ENCODE measurements at places on chromosomes 6 and 20.

DNA sequence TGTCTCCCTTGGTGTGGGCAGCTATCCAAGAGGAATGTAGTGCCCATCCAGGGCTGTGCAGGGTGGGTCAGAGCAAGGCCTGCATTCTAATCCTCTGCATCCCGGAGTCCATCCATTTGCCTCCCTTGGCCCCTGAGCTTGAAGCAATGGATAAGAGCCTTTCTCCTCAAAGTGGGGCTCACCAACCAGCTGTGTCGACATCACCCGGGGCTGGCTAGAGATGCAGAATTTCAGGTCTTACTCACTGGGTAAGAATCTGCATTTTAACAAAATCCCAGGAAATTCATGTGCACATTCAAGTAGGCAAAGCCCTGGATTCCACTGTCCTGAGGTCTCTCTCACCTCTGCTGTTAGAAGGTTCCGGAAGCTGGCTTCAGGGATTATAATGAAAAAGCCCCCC, 95.3 kb downstream of the MDGA1 start:
- DNase-seq: no peak

DNA sequence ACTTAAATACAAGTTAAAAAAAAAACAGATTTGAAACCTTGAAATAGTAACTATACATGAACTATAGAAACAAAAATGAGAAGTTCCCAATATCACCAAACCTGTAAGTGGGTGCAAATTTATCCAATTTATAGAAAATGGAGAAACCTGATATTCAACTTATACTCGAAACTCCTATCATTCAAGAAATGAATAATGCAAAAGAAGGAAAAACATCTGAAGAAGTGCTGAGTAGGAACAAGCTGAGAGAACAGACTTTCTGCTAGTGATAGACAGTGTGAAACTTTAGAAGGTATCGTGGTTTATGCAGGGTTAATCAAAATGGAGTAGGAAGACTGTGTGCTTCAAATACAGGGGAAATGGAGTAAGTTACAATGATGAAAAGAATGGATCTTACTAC, 4.5 kb downstream of the GPR63 start:
- DNase-seq: no peak

DNA sequence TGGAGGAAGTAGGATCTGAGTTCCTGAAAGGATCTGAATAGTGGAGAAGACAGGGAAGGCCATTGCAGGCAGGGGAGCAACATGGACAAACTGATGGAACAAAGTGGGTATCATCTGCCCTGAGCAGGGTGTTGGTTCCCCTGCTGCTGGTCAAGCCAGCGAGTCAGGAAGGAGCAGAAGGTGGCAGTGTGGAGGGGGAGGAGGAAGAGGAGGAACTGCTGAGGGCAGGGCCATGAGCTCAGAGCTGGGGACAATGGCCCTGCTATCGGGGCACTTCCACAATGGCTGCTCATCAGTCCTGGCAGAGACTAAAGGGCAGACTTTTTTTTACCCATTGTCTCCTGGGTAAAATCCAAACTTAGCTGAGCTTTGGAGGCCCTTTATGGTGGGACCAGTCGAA, 13.6 kb downstream of the CNBD2 start:
- no peak for DNase-seq

DNA sequence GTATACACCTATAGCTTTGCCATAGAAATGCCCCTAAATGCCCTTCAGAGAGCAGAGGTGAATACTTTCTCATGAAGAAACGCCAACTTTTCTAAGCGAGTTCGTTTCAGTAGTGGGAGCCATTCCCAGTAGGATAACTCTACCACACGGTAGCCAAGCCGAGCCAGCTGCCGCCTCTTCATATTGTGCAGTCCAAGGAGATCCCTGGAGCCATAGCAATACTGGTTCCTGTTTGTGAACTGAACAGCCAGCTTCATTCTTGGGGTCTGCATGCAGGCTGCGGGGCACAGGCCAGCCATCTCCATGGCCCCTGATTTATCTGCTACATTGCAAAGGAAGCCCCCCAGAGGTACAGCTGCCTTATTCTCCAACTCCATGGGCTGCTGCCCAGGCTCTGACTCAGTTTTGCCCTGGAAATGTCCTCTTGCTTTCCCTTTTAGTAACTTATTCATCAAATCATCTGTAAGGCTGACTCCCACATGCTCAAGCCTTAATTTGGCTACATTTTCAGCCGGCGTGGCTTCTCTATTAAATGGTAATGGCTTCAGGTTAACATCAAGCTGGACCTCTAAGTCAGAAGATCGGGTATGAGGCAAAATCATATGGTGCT, 12.8 kb downstream of the FASTKD5 start:
- DNase-seq: no peak

GRCh38 chr6:169665289-169665688, 36.5 kb downstream of the WDR27 start:
- DNase-seq: no peak

GRCh38 chr6:113971741-113972140, 793 bp upstream of the HDAC2 start:
- DNase-seq: no peak

GRCh38 chr20:47775841-47776240, 9.4 kb downstream of the SULF2 start:
- no peak for DNase-seq

DNA sequence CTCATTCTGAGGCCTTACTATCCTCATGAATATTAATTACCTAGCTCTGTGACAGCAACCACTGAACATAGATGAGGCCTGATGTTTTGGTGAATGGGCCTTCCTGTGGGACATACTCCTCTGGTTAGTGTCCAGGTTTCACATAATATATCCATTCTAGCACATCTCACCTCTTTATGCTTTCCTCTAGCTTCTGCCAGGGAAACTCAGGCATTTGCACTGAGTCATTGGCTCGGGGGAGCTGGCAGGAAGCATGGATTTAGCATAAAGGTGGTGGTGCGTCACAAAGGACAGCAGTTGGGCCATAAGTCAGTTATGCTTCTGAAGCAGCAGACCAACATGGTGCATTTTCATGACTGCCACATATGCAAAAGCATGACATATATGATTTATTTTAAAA, 37.5 kb upstream of the TMEM170B start:
- no peak for DNase-seq

DNA sequence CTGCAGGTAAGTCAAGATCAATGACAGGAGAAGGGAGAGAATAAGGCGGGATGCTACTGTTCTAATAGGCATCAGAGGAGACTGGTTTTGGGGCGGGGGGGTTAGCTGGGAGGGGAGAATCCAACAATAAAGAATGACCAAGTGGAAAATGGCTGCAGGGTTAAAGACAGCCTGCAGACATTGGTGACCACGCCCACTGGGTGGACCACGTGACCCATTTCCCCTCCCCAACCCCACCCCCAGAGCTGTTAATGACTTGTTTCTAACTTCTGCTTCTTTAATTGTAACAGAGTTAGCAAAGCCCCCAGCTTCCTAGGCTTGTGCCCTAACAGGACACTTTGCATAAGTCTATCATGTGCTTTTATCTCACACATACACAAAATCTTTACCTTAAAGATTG, 344.5 kb downstream of the KIF16B start:
- no peak for DNase-seq

- no peak for DNase-seq
Measured at GRCh38 chr20:50799890-50800550, 5.2 kb downstream of the BCAS4 start.

DNA sequence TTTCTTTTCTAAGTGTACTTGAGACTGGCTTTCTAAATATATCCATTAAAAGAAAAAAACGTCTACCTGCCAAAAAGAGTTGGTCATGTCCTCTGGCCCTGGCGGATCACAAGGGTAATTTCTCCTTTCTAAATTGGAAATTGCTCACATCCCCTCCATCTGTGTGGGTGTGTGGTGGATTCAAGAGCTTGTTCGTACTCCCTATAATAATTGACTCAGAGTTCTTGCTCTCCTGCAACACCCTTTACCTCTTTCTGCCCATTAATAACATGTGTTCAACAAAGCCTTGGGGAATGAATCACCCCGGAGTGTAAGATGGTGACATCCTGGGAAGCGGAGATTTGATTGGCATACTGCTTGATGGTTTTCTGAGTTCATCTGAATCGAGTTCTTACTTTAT, 263.8 kb downstream of the ALDH8A1 start:
- DNase-seq: no peak

GRCh38 chr6:118717106-118717505, 65.7 kb upstream of the CEP85L start:
- no peak for DNase-seq

DNA sequence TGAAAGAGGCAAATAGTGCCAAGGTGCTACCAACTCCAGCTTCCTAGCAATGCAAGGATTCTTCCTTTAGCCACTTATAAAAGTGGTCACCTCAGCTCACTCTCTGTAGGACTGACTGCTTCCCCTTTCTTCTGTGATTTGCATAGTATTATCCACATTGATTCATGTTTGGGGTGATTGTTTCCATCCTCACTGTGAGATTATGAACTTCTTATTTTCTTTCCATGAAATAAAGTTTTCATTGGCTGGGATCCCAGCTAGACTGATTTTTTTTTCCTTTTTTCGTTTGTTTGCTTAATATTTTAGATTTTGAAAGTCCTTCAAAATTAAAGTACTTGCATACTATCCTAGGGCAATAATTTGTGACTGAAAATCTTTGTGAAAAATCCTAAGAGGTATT, 50.5 kb downstream of the EYA4 start:
- no peak for DNase-seq

DNA sequence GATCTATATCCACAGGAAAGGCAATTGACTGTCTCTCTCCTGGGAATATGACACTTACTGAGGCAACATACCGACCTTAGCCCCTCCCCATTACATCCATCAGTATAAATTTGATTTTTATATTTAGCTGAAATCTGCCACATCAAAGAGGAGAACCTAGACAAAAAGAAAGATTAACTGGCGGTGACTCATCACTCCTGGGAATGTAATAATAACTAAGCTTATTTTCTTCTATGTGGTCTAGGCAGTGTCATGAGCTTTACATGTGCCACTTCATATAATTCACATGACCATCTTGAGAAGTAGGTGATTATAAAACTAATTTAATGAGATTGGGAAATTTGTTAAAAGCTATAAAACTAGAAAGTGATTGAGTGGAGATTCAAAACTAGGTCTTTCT, 520.0 kb upstream of the HS3ST5 start:
- DNase-seq: no peak

DNA sequence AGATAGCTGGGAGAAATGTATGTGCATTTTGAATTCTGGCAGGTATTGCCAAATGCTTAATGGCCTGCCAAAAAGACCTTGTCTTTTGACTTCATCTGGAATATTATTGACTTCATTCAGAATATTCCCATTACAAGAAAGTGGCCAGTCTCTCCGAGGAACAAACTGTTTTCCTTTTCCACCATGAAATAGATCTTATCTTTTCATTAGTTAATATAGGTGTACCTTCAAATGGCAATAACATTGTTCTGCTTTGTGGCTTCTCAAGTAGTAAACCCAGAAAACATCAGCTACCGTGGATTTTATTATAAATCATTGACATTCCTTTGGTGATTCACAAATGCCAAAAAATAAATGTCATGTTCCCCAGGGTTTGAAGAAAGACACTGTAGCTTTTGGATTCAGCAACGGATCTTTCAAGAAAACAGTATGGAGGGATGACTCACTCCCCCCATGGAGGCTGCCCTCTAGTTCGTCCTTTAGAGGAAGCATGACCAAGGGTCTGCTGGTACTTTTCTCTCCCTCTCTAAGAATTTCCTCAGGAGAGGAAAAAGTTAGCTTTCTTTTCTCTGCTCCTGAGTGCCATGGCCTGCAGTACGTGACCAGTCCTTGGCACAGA, 1.1 kb upstream of the RNF182 start:
- no peak for DNase-seq
